ENCODE measurements at places on chromosomes 11 and 22.

- no peak for DNase-seq
Observed at GRCh38 chr22:45454275-45454674, 40.8 kb downstream of the RIBC2 start.

- no peak for DNase-seq
Observed at GRCh38 chr11:67116758-67117105, 2.3 kb upstream of the KDM2A start.

DNA sequence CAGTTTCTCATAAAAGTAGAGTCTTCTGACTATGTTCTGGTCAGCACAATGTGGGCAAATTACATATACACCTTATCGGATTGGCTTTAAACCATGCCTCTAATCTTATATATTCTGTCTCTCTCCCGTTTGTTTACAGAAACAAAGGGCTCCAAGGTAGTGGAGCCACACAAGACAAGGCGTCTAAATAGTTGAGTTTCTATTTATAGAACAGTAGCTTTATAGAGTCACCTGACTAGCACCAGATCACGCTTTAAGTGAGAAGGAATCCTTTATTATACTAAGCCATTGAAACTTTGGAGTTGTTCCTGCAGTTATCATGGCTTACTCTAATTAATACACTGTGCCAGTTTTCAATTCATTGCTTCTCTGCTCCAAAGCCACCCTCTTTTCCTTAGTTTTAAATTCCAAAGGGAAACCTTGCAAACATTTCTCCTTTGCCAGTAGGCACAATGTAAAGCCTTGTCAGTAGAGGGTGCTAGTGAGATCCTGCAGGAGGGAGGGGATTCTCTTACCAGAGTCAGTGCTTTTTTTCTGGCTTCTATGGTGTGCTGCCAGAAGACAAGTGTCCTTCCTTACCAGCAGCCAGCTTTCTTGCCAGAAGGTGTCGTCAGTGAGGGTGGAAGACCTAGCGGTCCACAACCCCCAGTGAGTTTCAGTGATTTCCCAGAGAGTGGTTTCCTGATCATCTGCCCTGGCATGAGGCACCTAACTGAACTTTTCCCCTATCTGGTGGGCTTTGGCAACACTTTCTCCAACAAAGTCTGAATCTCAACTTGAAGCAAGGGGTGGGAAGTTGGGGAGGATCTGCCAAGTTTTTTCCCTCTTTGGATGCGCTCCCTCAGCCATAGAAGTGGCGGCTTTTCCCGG is 71.7 kb downstream of the RAB38 start:
- peak; percentile 56 for DNase-seq

DNA sequence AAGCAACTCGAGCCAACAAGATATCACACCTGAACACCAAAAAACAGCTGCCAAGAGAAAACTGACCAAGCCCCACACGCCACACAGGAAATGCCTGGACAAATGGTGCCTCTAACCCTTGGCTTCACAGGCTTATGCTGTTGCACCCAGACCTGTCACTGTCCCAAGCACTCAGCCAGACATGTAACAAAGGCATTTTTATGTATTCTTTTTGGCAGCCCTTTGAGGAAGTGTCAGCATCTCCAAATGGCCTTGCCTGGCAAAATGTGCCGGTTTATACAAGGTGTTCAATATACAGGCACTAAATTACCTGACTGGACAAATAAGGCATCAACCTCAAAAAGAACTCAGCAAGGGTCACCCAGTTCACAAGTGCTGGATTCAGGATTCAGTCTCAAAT is 6.1 kb downstream of the HDHD5 start:
- no peak for DNase-seq

- no peak for DNase-seq
Observed at GRCh38 chr22:28366856-28367255, 312.8 kb downstream of the TTC28 start.

DNA sequence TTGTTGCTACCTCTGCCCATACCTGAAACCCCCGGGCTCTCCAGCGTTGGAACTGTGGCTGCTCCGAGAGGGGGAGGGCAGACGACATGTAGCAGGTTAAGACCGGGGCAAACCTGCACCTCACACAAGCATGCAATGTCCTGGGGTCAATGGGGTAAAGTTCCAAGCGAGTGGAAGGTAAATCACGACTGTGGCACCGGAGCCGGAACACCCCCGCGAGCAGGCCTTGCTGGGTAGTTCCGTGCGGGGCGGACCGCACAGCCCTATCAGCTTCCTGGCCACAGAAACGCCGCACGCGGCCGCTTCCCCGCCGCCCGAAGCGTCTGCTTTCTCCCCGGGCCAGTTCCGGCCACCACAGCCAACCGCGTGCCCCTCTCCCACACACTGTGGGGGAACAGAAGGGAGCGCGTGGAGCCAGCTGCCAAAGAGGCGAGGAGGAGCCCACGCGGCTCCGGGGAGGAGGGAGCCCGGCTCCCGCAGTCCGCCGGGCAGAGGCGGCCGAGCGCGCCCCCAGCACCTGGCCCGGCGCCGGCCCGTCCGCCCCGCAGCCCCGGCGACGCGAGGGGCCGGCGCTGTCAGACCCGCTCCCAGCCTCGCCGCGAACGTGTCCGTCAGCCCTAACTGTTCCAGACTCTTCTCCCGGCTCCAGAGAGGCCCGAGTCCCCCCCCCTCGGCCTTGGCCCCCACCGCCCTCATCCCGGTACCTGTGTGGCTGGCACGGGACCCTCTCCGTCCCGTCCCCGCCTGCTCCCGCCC is 1.6 kb downstream of the SPTBN2 start:
- DNase-seq: no peak

DNA sequence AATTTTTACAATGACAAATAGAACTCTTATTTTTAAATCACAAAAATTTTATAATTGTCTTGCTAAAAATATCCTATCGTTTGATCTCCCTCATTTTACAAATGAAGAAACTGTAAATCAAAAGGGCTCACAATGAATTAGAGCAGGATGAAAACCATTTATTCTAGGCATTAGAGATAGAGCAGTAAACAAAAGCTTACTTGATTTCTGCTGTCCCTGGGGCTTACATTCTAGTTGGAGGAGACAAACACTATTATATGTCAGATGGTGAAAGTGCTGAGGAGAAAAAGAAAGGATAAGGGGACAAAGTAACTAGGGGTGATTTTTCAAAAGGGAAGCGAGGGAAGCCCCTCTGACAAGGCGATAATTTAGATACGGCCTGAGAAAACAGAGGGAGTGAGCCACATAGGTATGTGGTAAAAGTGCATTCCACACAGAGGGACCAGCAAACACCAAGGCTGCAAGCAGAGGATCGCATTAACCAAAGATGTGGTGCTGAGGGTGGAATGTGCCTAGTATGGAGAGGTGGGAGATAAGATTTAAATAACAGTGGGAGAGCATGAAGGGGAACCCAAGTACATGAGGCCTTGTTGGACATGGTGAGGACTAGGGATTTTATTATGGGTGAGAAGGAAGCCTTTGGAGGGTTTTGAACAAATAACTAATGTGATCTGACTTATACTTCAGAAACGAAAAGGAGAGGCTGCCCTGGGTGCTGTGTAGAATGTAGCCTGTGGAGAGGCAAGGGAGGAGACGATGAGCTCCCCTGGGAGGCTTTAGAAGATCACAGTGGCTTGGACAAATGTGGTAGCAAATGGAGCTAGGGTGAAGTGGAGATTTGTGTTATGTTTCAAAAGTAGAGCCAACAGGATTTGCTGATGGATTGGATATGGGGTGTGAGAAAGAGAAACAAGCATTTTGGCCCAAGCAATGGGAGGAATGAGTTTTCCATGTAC is 62.1 kb downstream of the PDHX start:
- DNase-seq: no peak

DNA sequence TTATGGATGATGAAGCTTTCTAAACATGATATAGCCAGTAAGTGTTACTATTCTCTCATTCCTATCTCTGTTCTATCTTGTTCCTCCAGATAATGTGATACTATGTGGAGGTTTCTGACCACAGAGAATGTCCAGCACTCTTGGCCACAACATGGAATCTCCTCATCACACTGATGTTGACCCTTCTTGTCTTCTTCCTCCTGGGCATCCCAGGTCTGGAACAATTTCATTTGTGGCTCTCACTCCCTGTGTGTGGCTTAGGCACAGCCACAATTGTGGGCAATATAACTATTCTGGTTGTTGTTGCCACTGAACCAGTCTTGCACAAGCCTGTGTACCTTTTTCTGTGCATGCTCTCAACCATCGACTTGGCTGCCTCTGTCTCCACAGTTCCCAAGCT is 9.9 kb upstream of the OR56B1 start:
- no peak for DNase-seq

DNA sequence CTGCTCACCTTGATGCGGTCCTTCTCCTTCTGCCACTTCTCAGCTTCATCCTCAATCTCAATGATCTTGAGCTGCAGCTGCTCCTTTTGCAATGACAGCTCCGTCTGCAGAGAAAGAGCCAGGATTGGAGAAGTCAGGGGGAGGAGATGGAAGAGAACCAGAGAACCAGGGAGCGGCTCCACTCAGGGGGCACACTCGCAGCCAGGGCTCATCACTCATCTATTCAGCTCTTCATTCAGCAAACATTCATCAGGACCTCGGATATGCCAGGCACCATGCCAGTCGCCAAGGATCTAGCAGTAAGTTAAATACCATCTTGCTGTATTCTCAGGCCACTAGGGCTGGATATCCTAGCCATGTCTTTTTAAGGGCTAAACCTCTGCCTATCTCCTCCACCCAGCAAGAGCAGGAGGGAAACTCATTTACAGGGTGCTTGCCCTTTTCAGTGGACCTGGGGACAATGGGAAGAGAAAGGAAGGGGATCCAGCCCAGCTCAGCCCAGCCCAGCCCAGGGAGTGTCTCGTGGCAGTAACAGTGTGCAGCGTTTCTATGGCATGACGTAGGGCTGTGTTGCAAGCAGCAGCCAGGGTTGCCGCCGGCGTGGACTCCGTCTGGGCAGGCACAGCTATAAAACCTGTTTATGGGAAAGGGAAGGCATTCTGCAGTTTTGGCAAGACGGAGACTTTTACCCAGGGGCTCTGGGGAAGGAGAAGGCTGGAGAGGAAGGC is 9.4 kb downstream of the TRIM29 start:
- no peak for DNase-seq

- no peak for DNase-seq
Observed at GRCh38 chr11:116257092-116257491, 515.7 kb downstream of the BUD13 start.

- DNase-seq: no peak
Observed at GRCh38 chr11:27820249-27820648, 120.0 kb upstream of the BDNF start.

- no peak for DNase-seq
Observed at GRCh38 chr22:41461901-41462300, 6.6 kb downstream of the PHF5A start.

- no peak for DNase-seq
Observed at GRCh38 chr11:11620173-11620920, 1.5 kb downstream of the GALNT18 start.

DNA sequence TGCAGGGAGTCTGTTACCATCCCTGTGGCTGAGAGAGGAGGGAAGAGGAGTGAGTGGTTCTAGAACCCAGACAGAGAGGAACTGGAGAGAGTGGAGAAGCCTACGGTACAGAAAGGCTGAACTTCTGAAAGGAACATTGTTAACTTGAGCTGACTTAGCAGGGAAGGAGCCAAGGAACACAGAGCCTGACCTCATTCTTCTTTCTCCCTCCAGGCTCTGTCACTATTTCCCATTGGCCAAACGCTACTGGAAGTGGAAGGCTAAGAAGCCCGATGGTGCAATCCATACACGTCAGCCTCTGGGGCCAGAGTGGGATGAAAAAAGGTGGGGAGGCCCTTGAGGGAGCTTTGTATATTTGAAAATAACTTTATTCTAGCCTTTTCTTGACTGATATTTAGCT is 16.5 kb upstream of the WT1 start:
- no peak for DNase-seq

GRCh38 chr22:33535937-33536875 is 384.1 kb downstream of the LARGE1 start:
- DNase-seq: no peak

- peak; percentile 6 for DNase-seq
Observed at GRCh38 chr11:104968355-104968855, at the start of gene CASP4. TSS of gene CASP4 (minus strand) at chr11:104968574. CDS start at chr11:104968525, 49 bp downstream.

- no peak for DNase-seq
Observed at GRCh38 chr22:36369922-36370791, 17.6 kb downstream of the MYH9 start.

DNA sequence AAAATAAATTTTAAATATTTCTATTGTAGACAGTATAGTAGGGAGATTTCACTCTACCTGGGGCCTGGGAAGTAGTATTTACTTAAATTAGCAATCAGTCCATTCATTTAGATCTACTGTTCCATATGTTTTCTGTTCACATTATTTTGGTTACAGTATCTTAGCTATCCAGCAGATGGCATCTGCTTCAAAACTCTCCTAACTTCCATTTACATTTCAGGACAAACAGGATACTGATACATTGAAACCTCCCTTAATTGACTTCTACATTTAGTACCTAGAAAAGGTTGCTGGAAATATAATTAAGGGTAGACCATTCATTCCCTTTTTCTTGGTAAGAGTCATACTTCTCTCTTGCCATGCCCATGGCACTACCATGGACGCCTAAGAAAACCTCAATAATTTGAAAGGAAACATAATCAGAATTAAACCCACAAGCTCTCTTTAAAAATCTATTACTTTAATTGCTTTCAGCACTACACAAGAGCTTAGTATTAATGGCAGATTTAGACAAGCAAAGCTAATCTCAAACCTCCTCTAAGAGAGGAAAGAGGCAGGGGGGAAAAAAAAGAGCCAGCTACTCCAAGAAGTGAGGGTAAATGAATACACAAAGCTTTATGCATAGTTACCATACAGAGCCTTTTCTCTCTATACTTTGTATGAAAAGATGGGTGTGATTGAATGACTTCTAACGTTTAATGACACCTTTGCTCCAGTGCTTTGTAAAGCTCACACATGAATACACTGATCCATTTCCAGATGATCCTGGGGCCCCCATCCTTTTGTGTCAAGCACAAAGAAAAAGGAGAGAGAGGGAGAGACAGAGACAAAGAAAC is 131.2 kb upstream of the MTMR2 start:
- no peak for DNase-seq

GRCh38 chr11:61897387-61898246 is 6.3 kb upstream of the FADS3 start:
- DNase-seq: peak; percentile 65

DNA sequence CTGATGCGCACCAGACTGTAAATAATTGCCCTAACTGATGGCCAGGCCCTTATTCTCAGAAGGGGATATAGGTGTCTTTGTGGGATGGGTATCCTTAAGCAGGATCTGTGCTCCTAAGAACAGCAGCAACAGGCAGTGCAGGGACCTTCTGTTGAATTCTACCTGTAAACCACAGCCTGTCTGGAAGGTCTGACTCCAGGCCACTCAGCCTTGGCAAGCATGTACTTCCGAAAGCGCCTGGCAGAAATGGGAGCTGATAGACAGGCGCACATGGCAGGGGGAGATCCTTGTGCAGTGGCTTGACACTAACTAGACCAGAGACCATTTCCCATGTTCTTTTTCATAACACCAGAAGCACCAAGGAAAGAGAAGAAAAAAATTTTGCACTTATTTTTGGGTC is 59.0 kb downstream of the C22orf31 start:
- DNase-seq: no peak

DNA sequence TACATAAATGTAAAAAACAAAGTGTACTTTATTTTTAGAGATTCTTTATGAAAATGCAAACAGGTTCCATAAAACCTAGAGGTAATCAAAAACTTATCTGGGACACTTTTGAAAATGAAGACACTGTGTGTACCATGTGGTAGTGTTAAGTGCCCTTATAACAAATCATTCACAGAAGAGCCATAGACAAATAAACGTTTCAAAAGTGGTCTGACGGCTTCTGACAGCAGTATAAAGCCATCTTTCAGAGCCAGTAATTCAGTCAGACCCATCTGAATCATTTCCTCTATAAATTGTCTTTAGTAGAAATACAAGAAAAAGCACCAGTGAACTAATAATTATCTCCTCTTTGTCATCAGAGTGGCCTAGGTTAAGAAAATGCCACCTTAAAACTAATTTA is 100.0 kb downstream of the PAX6 start:
- no peak for DNase-seq

GRCh38 chr11:74011360-74012073 is 2.6 kb upstream of the UCP3 start:
- no peak for DNase-seq
